ENCODE measurements at places on chromosomes 6 and 20. TPM values are rescaled to one million over a fixed set of nuclear protein-coding genes. Genes with fewer than 3 reads are reported as not detected.

GRCh38 chr6:112037783-112038216 lies 16.1 kb upstream of the CCN6 start:
- H3K27ac ChIP-seq = peak overlapping the region; percentile 54
- DNase-seq = peak; percentile 48
- no peaks in the 10 kb centered on the region for H3K27me3 ChIP-seq

The PAQR8 gene
- 4.3 TPM for total RNA-seq

GRCh38 chr6:52610745-52611355 lies 34.0 kb upstream of the TRAM2 start:
- no peaks in the 10 kb centered on the region for H3K36me3 ChIP-seq
- no peak overlapping the region for H3K27ac ChIP-seq
- DNase-seq = no peak
- H3K4me1 ChIP-seq = no peaks in the 10 kb centered on the region

The MYCT1 gene
- total RNA-seq = 6.6 TPM

The OGFRL1 gene
- total RNA-seq = 113 TPM

- DNase-seq = peak; percentile 46
- no peak overlapping the region for H3K4me3 ChIP-seq
- H3K27ac ChIP-seq = no peak overlapping the region
- H3K4me1 ChIP-seq = no peaks in the 10 kb centered on the region
Measured at GRCh38 chr6:29737707-29738630, 14.7 kb downstream of the HLA-F start.

DNA sequence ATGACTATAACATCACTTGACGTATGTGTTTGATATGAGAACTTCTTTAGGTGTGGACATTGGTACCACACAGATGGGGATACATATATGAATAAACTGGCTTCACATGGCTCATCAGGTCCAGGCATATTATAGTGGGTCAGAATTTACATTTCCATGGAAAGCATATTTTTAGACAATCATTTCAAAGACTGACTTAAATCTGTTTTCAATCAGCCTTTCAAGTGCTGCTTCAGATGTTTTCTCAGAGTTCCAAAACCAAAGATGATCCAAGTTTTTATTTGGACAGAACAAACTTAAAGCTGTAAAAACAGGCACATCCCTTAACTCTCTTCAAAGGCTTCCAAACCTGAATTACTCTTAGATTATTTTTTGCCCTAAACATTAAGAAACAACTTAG lies 88.1 kb downstream of the PRSS35 start:
- no peak overlapping the region for H3K27ac ChIP-seq
- no peak for DNase-seq
- H3K27me3 ChIP-seq = no peaks in the 10 kb centered on the region
- no peaks in the 10 kb centered on the region for H3K36me3 ChIP-seq

DNA sequence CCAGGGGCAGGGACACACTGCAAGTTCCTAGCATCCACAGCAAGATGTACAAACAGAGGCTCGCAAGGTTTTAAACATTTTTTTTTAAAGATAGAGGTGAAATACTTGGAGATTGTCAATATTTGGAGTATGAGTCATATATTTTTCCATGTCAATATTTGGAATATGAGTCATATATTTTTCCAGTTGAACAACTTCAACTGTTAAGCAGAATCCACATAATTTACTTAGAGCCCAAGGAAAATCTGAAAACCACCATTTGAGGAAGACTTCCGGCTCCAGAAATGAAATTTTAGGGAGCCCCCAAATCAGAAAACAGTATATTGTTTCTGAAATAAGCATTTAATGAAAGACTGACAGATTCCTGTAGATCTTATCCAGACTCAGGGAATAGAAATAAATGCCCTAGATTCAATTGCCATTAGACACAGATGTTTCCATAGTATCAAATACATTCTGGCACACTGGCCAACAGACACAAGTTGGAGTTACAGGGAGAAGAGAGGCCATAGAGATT lies 51.6 kb upstream of the FAM184A start:
- no peaks in the 10 kb centered on the region for H3K36me3 ChIP-seq
- no peak overlapping the region for H3K27ac ChIP-seq

GRCh38 chr20:19588241-19588640 lies 169.8 kb upstream of the RIN2 start:
- no peak overlapping the region for H3K4me3 ChIP-seq
- H3K27ac ChIP-seq = peak overlapping the region; percentile 13
- no peak for DNase-seq
- H3K36me3 ChIP-seq = no peaks in the 10 kb centered on the region
- no peaks in the 10 kb centered on the region for H3K4me1 ChIP-seq

GRCh38 chr6:12200015-12200564 lies 90.1 kb upstream of the EDN1 start:
- no peak overlapping the region for H3K4me3 ChIP-seq
- no peaks in the 10 kb centered on the region for H3K36me3 ChIP-seq
- no peaks in the 10 kb centered on the region for H3K27me3 ChIP-seq
- no peak overlapping the region for H3K27ac ChIP-seq
- no peak for DNase-seq

Data from breast epithelium (tissue), 4 donors.